ENCODE measurements at places on chromosomes 5 and 9.

- DNase-seq = no peak
Observed at GRCh38 chr9:99748266-99748665, 73.4 kb upstream of the NR4A3 start.

GRCh38 chr9:107945961-107946360 is 456.4 kb upstream of the KLF4 start:
- DNase-seq = no peak

- no peak for DNase-seq
Observed at GRCh38 chr5:94908889-94909480, 290.5 kb downstream of the SLF1 start.

GRCh38 chr9:93577975-93578682 is 1.7 kb downstream of the PHF2 start:
- no peak for DNase-seq

GRCh38 chr5:147830035-147830434 is 1.4 kb downstream of the SPINK1 start:
- DNase-seq = no peak

DNA sequence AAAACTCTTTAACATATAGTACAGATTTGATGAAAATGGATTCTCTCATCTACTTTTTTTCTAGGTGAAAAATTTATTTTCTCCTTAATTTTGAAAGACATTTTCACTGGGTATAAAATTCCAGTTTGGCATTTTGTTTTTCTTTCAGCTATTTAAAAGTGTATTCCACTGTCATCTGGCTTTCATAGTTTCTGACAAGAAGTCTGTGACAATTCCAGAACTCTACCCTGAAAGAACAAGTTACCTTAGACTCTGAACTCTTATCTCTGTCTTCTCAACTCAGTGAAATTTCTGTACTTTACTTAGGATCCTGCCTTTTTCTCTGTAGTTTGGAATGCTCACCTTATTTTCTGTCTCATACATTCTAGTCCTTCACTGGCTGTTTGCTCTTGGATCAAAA is 161.7 kb downstream of the RANBP17 start:
- no peak for DNase-seq

DNA sequence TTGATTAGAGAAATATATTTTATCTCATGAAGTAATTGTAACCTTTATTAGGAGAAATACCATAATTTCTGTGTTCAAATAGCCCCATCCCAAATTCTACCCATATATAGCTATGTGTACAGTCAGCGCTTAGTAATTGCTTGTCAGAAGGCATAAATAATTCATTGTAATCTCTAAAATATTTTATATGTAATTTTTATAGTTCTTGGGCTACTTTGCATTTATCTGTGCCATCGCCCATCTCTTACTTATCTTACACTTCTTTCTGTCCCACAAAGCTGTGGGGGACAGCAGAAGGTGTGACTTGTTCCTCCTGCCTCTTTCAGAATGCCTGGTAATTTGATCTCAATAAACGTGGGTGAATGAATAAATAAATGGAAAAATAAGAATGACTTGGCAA is 5.5 kb downstream of the ADAMTSL1 start:
- no peak for DNase-seq

DNA sequence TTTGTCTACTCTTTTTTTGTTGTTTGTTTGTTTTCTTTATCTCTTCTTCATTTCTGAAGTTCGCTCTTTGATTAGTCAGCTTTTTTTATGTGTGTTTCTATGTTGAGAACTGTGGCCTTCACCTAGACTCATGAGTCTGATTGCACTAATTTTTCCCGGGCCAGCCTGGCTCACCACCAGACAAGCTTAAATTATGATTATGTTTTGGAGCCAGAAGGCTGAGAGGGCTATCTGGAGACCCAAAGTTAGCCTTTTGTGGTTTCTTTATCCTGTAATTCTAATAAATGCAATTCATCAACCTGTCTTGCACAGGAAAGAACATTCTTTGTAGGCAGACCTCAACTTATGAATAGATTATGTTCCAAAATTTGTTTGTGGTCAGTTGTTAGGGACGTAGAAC is 20.8 kb upstream of the ACTBL2 start:
- no peak for DNase-seq

GRCh38 chr9:14165376-14166035 is 148.4 kb downstream of the NFIB start:
- no peak for DNase-seq

DNA sequence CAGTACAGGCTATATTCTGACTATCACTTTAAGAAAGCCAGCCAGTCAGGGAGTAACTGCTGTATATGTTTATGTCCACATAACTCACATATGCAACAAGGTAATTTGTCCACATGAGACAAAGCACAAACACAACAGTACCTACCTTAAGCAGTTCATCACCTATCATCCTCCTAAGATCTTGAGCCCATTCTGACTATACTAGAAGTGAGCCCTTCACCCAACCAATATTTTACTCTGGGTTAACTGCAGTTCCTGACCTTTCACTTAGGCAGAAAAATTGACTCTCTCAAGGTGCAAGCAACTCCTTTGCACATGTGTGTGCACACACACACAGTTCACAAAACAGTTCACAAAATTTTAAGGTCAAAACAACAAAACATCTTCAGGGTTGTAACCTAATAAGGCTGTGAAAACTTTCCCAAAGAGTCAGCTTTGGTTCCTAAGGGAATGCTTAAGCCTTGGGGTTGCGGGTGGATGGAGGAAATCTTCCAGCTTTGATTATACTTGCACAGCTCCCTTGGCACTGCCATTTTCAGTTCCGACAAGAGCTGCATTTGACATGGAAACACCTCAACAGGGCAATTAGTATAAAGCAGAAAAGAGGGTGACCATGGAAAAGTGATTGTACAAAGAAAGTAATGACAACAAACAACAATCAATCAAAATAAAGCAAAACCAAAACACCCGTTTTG is 215.3 kb downstream of the NFIB start:
- DNase-seq = no peak

DNA sequence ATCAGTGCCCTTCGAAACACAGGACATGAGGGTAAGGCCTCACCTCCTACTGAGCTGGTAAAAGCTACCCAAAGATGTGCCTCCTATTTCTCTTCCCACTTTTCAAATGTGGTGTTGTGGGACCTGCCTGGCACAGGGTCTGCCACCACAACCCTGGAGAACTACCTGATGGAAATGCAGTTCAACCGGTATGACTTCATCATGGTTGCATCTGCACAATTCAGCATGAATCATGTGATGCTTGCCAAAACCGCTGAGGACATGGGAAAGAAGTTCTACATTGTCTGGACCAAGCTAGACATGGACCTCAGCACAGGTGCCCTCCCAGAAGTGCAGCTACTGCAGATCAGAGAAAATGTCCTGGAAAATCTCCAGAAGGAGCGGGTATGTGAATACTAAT is 1.9 kb downstream of the IRGM start:
- DNase-seq = no peak

All from WTC11 (cell line).